ENCODE measurements at places on chromosomes 6 and 20. TPM values are rescaled to one million over a fixed set of nuclear protein-coding genes. Genes with fewer than 3 reads are reported as not detected.

- no peak for DNase-seq
Measured at GRCh38 chr20:22403632-22404361, 180.6 kb downstream of the FOXA2 start.

GRCh38 chr6:30264743-30265142 lies 51.5 kb upstream of the TRIM26 start:
- no peak for DNase-seq

The SAMD10 gene
- polyA plus RNA-seq, result 1.8 TPM

- DNase-seq, result no peak
Measured at GRCh38 chr20:38131588-38132121, 33.4 kb downstream of the TGM2 start.

DNA sequence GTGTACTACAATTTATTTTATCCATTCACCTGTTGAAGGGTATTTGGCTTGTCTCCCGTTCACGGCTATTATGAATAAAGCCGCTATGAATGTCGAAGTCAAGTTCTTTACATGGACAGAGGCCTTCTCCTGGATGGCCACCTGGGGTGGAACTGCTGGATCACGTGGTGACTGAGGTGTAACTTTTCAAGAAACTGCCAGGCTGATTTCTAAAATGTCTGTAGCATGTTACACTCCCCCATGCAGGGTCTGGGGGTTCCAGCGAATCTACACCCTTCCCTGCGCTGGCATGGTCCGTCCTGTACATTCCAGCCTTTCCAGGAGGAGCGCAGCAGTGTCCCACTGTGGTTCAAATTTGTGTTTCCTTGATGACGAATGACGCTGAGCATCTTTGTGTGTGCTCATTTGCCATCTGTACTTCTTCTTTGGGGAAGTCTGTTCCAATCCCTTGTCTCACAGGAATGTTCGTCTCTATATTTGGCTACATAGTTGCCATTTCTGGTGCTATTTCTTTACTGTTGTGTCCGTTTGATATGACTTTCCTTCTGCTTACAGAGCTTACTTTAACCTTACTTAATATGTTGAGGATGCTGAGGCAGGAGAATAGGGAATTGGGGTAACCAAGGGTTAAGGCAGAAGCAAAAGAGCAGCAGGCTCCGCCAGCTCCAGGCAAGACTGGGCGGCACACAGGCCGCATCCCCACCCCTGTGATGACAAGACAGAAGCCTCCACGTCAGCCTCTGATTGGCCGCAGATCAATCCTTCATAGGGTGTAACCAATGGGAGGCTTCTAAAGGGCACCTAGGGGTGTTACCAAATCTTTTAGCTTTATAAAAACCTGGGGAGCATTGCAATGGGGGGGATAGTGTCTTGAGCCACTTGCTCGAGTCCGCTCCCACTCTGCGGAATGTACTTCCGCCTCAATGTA lies 106.6 kb downstream of the TAF4 start:
- DNase-seq, result no peak

The CFB gene
- polyA plus RNA-seq, result 14.0 TPM

GRCh38 chr6:106119546-106119945 lies 33.4 kb downstream of the PRDM1 start:
- no peak for DNase-seq

GRCh38 chr6:137745321-137745720 lies 121.7 kb upstream of the TNFAIP3 start:
- DNase-seq, result no peak

DNA sequence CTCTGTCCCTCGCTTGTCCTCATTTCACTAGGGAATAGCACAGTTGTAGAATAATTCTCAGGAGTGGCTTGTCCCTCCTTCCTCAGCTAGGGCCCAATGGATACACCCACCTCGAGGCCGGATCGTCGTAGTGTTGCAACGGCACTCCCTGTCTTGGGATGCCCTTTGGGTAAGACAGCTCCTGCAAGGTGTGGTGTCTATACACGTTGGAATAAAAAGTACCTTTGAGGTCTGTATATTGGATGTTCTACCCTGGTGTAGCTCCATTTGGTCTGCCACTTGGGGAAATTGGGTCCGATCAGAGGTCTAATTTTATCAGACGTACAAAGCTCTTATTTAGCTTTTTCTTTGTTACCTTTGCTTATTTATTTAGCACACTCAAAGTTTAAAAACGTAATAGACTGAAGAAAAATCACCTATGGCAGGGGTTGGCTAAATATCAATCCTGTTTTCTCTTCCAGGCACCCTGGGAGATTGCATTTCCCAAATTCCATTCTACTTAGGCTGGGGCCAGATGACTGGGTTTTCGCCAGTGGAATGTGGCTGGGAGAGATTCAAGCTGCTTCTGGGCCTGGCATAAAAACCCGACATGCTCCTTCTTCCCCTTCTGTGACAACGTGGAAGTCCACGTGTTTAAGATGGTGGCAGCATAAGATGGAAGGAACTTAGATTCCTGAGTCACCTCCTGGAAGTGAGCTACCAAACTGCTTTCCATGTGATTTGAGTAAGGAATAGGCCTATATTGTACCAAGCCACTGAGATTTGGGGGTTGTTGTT lies 82.3 kb upstream of the CD83 start:
- DNase-seq, result peak; percentile 94

DNA sequence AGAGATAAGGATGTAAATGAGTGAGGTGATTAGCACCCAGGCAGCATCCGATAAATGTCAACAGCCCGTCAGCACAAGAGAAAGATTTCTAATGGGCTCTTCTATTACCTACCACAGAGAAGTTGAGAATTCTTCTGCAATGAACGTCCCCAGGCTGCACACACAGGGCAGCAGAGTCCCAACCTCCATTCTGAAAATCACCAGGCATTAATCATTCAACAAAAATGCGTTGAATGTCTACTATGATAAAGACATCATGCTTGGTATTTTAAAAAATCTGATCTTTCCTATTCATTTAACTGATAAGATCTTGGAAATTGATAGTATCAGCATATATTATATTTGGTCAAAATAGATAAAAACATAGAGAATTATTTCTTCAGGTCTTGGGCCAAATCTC lies 59.5 kb upstream of the VGLL2 start:
- no peak for DNase-seq

GRCh38 chr6:139446138-139446715 lies 71.8 kb upstream of the CITED2 start:
- no peak for DNase-seq

All from AG04450 (cell line).